ENCODE measurements at places on chromosomes 16 and 17.

DNA sequence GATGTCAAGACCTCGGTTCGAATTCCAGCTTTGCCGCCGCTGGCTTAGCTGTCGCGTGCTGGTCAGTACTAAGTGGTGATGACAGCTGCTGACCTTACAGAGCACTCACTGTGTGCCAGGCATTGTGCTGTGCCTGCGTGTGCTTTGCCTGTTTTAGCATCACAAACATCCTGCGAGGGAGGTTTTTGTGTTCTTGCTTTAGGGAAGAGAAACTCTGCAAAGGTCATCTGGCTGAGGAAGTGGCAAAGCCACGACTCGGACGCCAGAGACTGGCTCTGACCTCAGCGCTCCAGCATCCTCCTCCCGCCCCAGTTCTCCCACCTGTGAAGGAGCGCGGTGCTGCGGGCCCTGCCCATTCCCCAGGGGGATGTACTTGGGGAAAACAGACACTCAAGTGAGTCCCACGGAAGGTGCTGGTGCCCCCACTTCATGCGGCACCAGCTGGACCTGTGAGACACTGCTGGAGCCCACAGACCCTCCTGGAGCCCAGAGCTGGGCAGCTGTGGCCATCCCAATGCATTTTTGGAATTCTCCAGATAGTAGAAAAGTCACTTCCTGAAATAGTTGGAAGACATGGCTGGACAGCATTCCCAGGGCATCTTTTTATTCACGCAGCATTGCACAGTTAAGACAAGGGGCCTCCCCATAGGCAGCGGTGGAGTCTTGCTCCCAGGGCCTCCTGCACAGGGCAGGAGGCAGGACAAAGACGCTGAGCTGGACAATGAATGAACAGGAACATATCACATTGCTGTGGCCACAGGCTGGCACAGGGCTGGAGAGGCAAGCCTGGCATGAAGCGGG is 20.0 kb upstream of the HERPUD1 start:
- DNase-seq: peak; percentile 33

DNA sequence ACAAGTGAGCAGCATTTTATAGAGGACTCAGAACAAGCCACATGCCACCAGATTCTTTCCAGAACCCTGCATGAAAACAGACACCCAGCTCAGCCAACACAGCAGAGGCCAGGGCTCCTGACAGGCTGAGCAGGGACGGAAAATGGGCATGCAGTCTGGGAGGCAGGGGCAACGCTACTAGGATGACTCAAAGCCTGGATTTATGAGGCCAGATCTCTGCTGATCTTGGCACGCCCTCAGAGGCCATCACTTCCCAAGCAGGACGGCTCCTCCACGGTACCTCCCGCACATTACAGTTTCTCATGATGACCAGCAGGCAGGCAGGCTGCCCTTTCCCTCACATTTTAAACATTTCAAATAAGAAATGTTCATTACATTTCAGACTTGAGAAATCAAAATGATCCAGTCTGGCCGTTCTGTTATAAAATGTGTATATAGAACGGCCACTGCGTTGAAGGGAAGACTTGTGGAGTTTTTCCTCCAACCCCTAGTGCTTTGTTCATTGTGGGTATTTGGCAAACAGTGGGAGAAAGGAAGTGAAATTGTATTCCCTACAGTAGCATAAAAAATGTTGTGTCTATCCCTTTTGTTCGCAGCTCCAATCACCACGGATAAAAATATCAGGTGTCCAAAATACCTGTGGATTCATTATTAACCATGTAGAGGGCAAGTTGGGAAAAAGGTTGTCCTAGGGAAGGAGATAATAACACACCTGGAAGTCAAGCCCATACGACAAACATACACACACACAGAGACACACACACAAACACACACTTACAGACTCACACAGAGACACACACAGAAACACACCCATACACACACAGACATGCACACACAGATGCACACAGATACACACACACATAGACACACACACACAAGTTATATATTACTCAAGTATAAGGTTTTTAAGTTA is 64.8 kb upstream of the ADAMTS18 start:
- no peak for DNase-seq

DNA sequence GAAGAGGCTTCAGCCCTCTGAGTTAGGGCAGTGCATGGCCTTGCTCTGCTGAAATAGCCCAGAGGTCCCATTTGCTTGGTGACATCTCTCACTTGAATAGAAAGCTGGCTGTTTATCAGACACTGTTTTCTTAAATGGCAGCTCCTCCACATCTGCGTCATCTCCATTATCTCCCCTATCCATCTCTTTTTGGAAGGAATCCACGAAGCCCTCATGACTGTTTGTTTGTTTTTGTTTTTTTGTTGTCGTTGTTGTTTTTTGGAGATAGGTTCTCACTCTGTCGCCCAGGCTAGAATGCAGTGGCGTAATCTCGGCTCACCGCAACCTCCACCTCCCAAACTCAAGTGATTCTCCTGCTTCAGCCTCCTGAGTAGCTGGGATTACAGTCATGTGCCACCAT is 16.6 kb downstream of the NAA60 start:
- DNase-seq: no peak

DNA sequence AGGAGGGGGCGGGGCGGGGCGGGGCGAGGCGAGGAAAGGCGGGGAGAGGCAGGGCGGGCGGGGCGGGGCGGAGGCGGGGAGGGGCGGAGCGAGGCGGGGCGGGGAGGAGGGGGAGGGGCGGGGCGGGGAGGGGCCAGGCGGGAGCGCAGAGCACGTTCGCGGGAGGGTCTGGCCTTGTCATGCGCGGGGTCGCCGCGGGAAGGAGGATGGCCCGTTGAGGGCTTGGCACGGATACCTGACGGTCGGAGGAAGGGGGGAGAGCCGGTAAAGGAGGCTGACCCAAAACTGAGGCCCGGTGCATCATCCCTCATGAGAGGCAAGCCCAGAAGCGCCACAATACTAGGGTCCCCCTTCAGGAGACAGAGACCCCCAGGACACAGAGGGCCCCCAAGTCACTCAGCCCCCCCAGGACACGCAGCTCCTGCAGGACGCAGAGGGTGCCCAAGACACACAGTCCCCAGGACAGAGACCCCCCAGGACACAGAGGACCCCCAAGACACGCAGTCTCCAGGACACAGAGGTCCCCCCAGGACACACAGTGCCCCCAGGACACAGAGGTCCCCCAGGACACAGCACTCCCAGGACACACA is 593 bp upstream of the WDR45B start:
- no peak for DNase-seq

DNA sequence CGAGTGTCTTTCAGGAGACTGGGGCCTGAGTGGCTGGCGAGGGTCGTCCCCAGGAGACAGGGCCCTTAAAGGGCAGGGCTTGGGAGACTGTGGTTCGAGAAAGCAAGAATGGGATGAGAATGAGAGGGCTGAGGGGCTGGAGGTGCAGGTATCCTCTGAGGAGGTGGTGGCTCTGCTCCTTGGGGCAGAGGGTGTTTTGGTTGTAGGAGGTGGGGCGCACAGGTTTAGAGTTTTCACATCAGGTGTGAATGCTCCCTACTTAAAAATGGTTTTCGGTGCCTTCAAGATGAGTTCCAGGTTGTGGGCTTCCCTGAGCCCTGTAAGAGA is 430 bp downstream of the BCAS3 start:
- DNase-seq: no peak

DNA sequence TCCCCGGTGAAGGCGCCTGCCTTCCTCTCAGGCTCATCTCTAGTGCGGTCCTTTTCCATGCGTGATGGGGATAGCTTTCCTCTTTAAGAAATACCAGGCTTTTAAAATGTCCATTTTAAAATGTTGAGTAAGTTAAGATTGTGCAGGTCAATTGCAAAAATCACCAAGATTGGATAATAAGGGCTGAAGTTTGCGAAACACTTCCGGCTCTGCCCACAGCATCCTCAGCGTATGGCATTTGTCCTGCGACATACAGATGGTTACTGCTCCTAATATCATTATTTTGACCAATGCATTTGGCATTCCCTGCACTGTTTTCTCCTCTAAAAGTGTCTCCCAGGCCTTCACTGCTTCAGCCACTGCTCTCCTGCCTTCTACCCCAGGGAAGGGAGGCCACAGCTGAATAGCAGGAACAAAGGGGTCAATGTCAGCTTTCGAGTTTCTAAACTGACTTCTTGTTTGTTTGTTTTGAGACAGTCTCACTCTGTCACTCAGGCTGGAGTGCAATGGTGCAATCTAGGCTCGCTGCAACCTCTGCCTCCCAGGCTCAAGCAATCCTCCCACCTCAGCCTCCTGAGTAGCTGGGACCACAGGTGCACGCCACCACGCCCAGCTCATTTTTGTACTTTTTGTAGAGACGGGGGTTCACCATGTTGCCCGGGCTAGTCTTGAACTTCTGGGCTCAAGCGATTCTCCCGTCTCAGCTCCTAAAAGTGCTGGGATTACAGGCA is 91.9 kb downstream of the CRISPLD2 start:
- no peak for DNase-seq

DNA sequence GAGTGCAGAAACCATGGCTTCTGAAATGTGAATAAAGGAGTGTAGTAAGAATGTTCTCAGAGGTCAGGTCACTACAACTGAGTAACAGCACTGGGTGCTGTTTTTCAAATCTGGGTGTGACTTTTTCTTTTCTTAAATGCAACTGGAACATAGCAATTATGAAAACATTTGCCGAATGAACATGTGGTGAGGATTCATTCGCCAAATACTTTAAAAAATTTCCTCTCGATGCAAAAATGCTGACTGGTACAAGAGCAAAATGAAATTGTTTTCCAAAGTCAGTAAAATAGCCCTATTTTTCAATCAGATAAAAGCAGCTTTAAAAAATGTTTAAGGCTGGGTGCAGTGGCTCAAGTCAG is 18.6 kb downstream of the ZDHHC7 start:
- no peak for DNase-seq

DNA sequence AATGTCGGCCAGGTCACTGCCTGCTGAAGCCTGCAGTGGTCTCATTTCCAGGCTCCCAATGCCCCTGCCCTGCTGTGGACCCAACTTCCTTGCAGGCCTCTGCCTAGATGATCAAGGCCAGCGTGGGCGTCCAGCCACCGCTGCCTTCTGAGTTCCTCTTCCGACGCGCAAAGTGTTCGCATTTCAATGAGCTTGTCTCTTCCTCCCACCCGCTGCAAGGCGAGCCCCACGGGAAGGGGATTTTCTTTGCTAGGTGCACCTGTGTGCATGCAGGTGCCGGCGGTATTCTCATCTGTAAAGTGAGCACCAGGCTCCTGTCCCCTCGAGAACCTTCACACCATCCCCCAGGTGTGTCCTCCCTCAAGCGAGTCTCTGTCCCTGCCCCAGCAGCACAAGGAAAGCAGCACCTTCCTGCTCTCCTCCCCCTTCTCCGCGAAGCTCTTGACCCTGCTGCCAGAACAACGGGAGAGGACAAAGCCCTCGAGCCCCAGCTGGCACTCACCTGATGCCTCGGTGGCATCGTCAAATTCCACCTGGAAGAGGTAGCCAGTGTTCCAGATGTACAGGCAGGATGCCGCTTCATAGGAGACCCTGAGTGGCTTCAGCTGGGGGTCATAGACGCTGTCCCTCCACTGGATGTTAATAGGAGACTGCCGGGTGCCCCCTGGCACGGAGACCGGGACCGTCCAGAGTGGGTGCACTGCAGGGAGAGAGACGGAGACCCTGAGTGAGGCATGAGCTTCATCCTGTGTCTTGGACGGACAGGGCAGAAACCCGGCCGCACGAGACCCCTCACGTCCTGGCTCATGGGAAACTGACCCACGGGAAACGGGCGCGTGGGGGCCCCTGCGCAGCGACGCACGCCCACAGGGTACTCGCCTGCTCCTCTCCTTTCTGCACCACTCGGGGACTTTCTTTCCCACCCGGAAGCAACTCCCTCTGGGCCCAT is 9.8 kb downstream of the CA5A start:
- no peak for DNase-seq

- no peak for DNase-seq
Observed at GRCh38 chr17:76816590-76817135, 51.5 kb upstream of the MGAT5B start.

- DNase-seq: no peak
Observed at GRCh38 chr16:29658705-29659104, 4.3 kb upstream of the SPN start.

DNA sequence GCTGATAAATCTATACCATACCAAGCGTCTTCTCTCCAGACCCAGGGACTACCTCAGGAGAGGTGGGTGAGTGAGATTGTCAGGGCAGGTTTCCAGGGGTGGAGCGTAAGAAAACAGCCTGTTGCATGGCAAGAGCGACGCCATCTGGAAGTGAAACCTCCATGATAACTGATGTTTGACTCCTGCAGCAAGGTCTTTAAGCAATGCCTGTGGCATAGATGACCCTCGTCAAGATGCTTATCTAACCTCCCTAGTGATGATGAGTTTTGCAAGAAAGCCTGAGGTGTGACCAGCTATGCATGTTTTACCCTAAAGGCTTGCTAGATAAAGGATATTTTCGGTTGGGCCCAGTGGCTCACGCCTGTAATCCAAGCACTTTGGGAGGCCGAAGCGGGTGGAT is 71.6 kb downstream of the GSG1L start:
- no peak for DNase-seq

DNA sequence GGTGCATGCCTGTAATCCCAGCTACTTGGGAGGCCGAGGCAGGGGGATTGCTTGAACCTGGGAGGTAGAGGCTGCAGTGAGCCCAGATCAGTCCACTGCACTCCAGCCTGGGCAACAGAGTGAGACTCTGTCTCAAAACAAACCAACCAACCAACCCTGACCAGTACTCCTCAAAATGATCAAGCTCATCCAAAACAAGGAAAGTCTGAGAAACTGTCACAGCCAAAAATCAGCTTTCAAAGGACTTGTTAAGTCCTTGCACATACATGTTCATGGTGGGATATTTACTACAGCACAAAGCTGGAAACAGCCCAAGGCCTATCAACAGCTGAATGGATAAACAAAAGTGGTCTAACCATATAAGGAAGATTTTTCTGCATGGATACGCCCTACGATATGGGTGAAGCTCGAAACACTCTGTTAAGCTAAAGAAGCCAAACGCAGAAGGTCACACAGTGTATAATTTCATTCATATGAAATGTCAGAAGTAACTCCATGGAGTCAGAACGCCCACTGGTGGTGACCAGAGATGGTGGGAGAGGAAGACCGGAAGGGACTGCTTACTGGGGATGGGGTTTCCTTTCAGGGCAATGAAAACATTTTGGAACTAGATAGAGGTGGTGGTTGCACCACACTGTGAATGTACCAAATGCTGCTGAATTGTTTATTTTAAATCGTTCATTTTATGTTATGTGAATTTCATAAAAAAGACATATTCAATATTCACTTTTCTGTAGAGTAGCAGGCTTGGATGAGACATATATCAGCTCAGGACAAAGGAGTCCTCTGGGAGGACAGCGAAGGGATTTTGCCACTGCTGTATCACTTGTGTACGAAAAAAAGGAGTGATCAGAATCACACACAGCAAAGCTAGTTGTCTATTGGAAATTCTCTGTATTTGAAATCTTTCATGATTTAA is 17.7 kb downstream of the CCL17 start:
- peak; percentile 24 for DNase-seq

DNA sequence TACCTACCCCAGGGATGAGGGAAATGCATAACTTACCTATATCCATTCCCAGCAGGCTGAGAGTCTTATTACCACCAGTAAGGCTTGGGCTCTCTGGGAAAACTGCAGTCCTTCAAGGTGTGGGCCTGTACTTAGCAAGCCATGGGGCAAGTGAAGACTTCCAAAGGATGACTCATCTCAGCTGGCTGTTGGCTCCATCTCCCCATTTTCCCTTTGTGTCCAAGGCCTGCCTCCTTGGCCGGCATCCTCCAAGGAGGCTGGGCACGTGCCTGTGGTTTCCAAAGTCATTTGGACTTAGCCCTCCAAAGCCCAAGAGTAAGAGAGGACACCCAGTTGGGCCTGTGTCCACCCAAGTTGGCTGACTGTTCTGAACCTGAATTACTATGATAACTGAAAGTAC is 89.8 kb downstream of the TMEM100 start:
- DNase-seq: no peak

Data from HS-27A (cell line).